Activated T-helper 1 cell treated with anti-CD3 and anti-CD28 coated beads, Interleukin-2, amount 50 U/mL, for 16 hours (primary cell): ENCODE measurements at places on chromosomes 11 and 22.

DNA sequence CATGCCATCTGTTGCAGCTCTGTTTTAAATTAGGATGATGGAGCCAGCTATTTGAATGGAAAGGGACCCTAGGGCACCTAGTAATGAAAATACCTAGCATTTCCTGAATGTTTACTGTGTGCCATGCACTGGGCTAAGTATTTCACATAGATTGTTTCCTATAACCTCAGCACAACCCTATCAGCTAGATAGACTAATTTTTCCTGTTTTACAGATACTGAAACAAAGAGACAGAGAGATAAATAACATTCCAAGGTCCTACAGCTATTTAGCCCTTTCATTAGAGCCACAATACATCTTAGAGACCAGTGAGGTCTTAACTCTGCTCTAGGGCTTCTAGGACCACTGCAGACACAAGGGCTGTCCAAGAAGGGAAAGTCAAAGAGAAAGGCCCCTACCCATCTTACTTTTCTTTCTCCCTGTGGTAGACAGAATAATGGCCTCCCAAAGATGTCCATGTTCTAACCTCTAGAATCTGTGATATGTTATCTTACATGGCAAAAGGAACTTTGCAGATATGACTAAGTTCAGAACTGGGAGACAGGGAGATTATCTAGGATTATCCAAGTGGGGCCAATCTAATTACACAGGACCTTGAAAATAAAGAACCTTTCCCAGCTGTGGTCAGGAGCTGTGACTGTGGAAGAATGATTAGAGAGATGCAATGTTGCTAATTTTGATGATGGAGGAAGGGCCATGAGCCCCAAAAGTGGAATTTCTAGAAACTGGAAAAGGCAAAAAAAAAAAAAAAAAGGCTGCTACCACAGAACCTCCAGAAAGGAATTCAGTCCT is 157.0 kb downstream of the CCDC34 start:
- no peak for DNase-seq

DNA sequence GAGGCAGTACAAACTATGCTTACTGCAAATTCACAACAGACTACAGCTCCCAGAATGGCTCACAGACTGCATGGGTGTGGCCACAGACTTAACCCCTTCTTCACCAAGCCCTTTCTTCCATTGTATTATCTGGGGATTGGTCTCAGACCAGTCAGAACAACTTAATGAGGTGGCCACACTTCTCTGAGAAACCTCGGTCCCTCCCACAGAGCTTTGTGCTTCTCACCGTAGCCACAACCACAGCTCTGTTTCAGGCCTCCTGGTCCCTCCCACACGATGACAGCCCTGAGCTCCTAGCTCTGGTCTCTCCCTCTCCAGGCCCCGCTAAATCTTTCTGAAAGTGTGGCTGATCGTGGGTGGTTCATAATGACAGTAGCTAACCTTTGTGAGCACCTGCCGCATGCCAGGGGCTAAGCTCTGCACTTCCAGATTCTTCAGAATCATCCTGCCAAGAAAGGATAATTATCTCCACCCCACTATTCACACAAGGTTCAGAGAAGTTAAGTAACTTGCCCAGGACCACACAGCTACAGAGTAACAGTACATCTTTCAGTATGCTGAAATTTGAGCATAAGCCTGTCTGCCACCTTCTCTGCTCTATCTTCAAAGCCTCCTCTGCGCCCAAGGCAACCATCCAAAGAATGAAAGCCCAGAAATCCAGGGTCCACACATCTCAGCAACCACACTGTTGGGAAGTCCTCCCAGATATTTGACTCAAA is 5.4 kb downstream of the PDE2A start:
- no peak for DNase-seq

GRCh38 chr22:27727673-27728451 is 73.7 kb downstream of the MN1 start:
- DNase-seq, result no peak

- no peak for DNase-seq
Measured at GRCh38 chr22:19169002-19169946, 9.3 kb downstream of the SLC25A1 start.

DNA sequence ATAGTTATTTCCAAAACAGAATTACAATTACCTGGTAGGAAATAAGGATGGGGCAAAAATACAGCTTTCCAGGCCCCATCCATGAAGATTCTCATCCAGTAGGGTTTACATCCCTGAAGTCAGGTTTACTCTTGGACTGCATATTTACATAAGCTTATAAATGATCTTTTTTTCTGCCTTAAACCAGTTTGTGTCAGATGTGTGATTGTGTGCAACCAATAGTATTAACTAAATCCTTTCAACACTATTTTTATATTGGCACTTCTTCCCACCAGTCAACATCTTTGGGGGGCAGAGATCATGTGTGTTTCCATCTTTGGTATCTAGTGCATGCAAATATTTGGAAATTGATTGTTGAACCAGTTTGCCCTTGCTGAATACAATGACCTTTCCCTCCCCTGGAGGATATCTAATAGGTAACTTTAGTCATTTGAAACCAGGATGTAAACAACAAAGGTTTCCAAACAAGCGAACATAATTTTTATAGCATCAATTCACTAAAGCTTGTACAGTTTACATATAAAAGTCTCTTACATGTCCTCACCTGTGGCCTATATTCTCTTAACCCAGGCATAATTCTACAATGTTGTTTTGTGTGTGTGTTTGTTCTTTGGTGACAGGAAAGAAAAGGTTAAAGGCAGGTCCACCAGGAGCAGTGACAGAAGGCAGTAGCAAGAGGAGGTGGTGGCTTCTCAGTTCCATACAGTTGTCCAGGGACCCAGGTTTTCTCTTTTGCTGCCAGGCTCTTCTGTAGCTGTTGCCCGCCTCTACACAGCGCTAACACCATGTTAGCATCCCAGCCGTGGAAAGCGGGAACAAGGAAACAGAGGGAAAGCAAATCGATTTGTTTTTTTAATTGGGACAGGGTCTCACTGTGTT is 1.7 kb upstream of the ME3 start:
- no peak for DNase-seq

DNA sequence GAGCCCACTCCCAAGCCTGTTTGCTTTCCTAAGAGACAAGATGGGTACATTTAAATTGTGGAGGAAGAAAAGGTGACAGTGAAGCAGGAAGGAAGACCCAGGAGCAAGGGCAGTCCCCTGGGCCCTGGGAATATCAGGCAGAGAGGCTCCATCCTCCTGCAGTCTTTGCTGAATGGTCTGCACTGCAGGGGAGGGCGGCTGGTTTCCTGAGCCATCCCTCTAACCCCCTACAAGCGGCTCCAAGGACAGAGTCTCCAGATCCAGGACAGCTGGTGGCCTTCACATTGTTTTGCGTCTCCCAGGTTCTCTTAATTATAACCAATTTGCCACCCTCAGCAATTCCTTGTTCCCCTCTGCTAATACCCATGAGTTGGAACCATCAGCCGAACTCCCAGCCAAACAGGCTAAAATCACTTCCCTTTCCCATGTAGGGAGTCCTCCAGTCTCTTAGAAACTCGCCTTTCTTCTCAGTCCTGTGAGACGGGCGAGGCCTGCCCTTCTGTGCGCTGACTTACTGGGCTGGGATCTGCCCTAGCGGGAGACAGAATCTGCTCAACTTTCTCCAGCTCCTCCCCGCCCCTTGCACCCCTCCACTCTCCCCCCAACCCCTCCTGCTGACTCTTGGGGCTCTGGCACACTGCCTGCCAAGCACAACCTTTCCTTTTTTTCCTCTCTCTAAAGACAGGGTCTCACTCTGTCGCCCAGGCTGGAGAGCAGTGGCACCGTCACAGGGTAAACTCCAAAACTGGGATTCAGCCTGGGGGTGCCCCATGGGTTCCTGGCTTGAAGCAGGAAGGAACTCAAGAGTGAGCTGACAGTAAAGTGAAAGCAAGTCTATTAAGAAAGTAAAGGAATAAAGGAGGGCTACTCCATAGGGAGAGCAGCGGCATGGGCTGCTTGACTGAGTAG is 53.4 kb upstream of the EMID1 start:
- DNase-seq, result no peak

GRCh38 chr11:29119707-29120618 is 896.9 kb downstream of the KCNA4 start:
- DNase-seq, result no peak

- DNase-seq, result no peak
Measured at GRCh38 chr11:73047773-73048371, 94.2 kb downstream of the FCHSD2 start.

DNA sequence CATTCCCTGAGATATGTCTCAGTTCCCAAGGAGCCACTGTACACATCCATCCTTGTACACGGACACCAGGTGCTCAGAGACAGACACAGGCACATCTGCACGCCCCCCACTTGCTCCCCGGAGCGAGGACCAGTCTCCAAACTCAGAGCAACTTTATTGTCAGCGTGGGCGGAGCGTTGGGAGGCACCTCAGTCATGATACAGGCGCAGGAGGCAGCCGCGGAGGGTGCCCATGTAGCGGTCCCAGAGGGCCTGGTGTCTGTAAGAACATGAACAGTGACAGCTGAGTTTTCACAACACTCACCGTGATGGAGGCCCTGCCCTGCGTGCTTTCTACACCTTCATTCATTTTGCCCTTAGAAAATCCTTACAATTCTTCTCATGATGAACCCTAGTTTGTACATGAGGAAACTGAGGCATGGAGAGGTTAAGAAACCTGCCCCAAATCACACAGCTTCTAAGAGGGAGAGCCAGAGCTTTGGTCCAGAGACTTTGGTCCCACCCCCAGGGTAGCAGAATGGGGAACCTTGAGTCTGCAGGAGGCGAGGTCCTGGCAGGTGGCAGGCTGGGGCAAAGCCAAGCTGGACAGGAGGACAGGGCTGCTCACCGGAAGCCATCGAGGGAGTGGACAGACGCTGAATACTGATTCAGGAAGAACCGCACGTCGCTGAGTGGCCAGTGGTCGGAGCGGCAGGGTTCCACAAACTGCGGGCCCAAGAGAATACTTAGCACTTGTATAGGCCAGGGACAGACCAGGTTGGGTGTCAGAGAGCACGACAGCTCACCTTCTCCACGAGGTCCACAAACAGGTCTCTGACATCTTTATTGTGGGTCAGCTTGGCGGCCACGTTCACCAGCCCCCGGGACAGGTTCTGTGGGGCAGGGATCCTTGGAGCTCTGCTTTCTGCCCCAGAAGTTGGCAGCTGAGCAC is 4.2 kb downstream of the FIBP start:
- no peak for DNase-seq

DNA sequence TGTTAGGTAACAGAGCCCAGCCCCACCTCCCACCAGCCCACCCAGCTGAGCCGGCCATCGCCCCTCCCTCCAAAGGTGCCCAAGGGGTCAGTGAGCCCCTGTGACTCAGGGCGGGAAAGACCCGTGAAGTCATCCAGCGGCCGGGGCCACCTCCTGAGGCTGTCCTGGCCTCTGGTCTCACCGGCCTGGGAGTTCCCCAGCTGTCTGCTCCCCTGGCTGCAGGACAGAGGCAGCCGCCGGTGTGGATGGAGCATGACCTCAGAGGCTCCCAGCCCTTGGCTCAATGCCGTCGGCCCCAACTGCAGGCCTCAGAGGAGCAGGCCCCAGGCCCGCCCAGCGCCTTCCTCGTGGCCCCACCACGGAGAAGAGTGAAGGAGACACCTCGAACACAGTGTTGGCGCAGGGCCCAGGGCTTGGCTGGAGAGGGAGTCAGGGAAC is 28.7 kb downstream of the RPL3 start:
- no peak for DNase-seq

DNA sequence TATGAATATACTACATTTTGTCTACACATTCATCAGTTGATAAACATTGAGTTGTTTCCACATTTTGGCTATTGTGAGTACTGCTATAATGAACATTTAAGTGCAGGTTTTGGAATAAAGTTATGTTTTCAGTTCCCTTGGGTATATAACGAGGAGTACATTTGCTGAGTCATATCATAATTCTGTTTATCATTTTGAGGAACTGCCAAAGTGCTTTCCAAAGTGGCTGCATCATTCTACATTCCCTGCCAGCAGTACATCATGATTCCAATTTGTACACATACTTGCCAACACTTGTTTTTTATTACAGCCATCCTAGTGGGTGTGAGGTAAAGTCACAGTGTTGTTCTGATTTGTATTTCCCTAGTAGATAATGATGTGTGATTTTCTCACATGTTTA is 1458.6 kb upstream of the TENM4 start:
- DNase-seq, result no peak

DNA sequence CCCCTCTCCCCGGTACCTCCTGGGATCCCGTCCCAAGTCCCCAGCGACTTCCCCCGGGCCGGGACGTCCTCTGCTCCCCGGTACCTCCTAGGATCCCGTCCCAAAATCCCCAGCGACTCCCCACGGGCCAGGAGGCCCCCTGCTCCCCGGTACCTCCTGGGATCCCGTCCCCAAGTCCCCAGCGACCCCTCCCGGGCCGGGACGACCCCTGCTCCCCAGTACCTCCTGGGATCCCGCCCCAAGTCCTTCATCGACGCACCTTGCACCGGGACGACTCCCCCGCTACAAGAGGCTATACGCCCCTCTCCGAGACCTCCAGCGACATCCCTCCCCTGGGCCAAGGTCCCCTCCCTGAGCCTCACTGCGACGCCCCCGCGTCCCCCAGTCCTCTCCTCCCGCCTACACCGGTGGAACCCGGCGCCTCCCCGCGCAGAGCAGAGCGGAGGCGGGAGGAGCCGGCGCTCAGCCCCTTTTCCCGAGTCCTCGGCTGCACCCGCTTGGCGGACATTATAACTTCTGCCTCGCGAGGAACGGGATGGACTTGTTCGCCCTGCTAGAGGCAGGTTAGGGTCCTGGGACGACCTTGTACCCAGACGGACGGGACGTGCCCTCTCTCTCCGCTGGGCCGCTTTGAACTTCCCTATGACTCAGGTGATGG is 912 bp downstream of the KREMEN1 start:
- DNase-seq, result no peak

- no peak for DNase-seq
Measured at GRCh38 chr11:70581991-70582885, 183.9 kb downstream of the CTTN start.

- no peak for DNase-seq
Measured at GRCh38 chr11:124098141-124098540, 17.1 kb upstream of the VWA5A start.

DNA sequence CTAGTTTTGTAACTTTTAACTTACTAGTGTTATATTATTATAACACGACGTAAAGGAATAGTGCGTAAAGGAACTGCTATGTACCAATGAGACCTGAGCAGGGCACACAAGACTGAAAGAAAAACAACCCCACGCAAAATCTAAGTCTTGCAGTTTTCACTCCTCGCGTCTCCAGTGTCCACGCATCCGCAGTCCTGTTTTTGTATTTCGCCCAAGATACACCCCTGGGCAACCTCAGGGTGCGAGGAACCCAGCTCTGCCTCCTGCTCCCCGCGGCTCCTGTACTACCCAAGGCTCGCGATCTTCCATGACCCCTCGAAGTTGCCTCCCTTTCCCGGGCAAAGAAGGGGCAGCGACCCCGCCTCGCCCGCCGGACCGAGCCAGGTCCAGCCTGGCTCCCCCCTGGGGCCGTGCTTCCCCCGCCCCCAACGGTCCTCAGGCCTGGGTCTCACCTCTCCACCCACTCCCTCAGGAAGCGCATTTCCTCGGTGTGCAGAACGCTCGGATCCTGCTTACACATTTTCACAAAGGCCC is 393 bp downstream of the ST13 start:
- DNase-seq, result peak; percentile 4

GRCh38 chr22:39527481-39527961 is 5.0 kb downstream of the RPS19BP1 start:
- DNase-seq, result no peak
